ENCODE measurements at places on chromosomes 13 and 19.

DNA sequence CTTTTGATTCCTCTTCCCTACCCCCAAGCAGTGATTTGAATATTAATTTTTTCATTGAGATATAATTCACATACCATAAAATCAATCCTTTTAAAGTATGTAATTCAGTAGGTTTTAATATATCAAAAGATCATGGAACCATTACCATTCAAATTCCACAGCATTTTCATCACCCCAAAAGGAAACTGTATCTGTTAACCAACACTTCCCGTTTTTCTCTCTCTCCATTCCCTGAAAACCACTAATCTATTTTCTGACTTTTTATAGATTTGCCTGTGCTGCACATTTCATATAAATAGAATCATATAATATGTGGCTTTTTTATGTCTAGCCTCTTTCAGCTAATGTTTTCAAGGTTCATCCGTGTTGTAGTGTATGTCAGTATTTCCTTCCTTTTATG, 107.1 kb downstream of the PAN3 start:
- no peak for DNase-seq

DNA sequence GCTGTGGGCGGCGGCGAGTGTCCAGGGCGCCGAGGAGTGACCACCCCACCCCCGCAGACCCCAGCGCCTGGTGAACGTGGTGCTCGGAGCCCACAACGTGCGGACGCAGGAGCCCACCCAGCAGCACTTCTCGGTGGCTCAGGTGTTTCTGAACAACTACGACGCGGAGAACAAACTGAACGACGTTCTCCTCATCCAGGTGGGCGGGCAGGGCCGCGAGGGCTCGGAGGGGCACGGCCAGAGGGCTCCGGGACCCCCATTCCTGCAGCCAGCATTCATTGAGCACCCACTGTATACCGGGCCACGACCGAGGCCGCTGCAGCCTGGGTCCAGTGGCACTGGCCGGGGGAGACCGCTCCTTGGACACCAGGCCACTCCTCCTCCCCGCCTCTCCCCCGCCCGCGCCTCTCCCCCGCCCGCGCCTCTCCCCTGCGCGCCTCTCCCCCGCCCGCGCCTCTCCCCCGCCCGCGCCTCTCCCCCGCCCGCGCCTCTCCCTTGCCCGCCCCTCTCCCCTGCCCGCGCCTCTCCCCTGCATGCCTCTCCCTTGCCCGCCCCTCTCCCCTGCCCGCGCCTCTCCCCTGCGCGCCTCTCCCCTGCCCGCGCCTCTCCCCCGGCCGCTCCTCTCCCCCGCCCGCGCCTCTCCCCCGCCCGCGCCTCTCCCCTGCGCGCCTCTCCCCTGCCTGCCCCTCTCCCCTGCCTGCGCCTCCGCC, 3.2 kb downstream of the PRTN3 start:
- DNase-seq = no peak

GRCh38 chr13:92894447-92894846, 332.2 kb upstream of the GPC6 start:
- DNase-seq = no peak

DNA sequence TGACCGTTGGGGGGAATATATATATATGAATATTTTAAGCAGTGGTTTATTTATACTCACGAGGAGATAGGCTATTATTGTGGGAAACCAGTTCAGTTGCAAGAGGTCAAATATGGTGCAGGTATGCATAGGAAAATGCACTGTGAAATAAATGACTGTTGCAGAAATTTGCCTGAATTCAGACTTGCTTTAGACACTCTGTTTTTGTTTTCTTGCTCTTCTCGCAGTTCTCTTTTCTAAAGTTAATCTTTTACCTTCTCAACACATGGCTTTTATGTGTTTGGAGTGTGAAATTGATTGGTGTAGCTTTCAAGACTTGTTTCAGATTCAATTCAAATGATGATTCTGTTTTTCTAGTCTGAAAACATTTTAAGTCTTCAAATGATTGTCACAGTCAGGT, 109.7 kb downstream of the LRCH1 start:
- no peak for DNase-seq

GRCh38 chr13:103066781-103067345, 646 bp upstream of the SLC10A2 start:
- no peak for DNase-seq

GRCh38 chr13:51820016-51820597, 16.1 kb upstream of the DHRS12 start:
- no peak for DNase-seq

- DNase-seq = peak; percentile 68
These were observed 33.8 kb upstream of the GARRE1 start for GRCh38 chr19:34220472-34221063.

Measured in NCI-H1694 (cell line).